T-helper 2 cell treated with Interferon-gamma antibody and Interleukin-4, amounts not matched to agents 5 μg/mL and 100 μg/mL, for 36 hours (primary cell): ENCODE measurements at places on chromosomes 3 and 15.

DNA sequence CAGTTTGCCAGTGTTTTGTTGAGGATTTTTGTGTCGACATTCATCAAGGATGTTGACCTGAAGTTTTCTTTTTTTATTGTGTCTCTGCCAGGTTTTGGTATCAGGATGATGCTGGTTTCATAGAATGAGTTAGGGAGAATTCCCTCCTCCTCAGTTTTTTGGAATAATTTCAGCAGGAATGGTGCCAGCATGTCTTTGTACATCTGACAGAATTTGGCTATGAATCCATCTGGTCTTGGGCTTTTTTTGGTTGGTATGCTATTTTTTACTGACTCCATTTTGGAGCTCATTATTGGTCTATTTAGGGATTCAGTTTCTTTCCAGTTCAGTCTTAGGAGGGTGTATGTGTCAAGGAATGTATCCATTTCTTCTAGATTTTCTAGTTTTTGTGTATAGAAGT, 320.0 kb upstream of the PPP2R3A start:
- DNase-seq, result no peak

- no peak for DNase-seq
Measured at GRCh38 chr3:138384976-138385375, 36.6 kb downstream of the MRAS start.

DNA sequence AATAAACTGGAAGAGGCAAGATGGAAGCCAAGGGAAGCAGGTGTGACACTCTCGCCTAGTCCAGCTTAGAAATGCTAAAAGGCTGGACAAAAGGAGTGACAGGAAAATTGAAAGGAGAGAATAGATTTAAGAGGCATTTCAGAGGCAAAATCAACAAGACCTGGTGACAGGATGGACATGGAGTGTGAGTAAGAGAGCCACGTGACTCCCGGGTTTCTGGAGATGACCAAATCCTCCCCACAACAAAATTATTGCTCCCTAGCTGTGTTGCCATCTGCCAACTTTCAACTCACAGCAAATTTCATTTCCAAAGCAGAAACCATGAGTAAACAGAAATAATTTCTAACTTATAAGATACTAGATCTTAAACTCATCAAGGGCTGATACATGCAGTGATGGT, 52.6 kb downstream of the MTHFS start:
- no peak for DNase-seq

GRCh38 chr15:87267798-87268197, 988.7 kb downstream of the NTRK3 start:
- DNase-seq, result no peak

DNA sequence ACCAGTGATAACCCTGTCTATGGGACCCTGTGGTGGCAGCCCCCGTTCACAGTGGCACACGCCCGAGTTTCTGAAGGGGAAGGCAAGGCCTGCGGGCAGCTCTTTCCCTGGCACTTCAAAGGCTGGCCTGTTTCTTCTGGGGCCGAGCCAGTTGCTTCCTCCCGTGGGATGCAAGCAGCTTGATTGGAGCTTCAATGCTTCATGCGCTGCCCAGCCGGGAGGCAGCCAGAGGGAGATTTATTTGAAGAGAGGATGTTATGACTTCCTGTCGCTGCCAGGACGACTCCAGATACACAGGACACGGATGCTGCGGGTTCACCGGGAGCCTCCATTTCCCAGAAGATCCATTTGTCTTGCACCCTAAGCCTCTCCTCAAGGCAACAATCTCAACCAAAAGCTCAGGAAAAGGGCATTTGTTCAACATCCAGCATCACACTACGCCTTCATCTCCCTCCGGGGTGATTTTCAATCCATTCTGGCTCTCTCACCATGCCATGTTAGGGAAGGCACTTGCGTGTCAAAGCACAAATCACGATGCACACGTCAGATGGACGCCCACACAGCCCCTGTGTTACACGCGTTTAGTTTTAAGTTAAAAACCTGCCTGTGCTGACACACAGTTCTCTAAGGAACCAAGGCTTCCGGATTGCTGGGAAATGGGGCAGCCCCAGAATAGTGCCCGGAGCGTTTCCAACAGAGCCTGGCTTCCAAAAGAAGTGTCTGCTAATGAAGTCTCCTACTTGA, 330.2 kb downstream of the OCA2 start:
- no peak for DNase-seq

- no peak for DNase-seq
Measured at GRCh38 chr15:41581110-41581509, 22.1 kb downstream of the TYRO3 start.

- DNase-seq, result peak; percentile 70
Measured at GRCh38 chr15:90818251-90819210, 49.9 kb upstream of the FURIN start.

DNA sequence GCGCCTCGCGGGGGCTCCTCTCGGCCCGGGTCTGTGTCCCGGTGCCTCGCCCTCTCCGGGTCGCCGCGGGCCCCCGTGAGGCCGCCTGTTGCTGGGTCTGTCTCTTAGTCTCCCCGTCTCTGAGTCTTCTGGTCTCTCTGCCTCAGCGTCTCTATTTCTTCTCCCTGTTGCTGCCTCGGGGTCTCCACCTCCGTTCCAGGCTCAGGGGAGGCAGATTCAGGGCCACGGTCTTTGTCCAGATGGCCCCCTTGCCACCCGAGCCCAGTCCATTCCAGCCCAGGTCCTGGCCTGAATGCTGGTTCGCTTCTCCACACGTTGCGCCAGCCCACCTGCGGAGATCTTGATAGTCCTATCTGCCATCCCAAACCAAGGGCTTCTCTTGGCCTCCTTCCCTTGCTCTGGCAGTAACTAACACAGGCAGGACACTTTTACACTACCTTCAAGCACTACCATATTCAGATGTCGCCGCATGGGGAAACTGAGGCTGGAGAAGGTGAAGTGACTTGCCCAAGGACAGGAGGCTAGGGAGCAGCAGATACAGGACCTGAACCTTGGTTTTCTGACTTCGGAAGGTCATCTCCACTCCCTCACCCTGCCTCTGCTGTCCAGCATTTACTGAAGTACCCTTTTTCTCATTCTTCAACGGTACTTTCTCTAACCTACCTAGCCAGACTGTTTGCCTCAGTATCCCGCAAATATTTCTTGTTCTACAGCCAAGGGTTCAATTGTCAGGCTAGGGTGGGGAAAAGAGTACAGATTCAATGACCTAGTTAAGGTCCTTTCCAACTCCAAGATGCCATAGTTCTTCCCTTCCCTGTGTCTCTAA, 616 bp upstream of the IGDCC4 start:
- DNase-seq, result no peak

- DNase-seq, result no peak
Measured at GRCh38 chr15:73244333-73244732, 124.4 kb downstream of the HCN4 start.

- no peak for DNase-seq
Measured at GRCh38 chr15:29433050-29433318, 163.4 kb upstream of the NSMCE3 start.

DNA sequence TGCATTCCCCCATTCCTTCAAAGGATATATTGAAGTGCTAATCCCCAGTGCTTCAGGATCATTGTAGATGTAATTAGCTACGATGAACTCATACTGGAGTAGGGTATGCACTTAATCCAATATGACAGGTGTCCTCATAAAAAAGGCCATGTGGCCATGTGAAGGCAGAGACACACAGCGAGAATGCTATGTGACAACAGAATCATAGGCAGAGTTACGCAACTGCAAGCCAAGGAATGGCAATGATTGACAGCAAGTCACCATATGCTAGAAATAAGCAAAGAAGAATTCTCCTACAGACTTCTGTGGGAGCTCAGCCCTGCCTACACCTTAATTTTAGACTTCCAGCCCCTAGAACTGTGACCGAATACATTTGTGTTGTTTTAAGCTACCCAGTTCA, 875.6 kb upstream of the ROBO1 start:
- DNase-seq, result no peak

- no peak for DNase-seq
Measured at GRCh38 chr3:43998836-43999727, 242.6 kb upstream of the TOPAZ1 start.

DNA sequence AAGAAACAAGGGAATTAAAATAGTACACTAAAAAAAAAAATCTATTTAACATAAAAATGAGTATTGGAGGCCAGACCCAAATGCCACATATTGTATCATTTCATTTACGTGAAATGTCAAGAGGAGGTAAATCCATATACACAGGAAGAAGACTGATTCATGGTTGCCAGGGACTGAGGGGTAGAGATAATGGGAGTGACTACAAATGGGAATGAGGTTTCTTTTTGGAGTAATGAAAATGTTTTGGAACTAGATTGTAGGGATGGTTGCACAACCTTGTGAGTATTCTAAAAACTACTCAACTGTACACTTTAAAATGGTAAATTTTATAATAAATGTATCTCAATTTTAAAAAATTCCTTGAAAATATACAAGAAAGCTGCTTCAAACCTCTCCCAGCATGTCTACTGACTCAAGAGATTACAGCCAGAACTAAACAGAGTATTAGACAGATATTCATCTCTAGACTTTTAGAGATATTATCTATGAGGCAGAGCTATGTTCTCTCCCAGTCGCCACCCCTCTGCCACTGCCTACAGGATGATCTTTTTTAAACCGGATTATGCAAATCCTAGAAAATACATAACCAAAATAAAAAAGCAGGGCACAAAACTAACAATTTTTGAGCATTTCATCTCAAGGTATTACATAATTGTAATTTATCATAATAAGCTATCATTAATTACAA, 6.2 kb downstream of the HLTF start:
- DNase-seq, result no peak

GRCh38 chr3:168472783-168473182, 377.1 kb upstream of the GOLIM4 start:
- no peak for DNase-seq

DNA sequence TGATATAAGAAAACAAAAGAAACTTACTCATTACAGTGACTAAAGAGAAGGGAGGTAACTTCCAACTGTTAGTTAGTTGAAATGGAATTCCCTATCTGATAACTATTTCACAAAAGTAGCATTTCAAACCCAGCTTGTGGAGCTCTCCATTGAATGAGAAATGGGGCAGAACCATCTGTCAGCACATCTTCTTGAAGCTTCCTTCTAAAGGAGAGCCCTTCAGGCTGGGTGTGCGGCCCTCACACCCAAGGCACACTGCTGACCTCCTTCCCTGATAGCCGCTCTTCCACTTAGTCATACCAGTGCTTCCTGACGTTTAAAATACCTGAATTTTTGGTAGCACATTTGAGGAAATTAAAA, 28.1 kb upstream of the VEPH1 start:
- no peak for DNase-seq
